ENCODE measurements at places on chromosomes 2 and 18.

- peak; percentile 52 for DNase-seq
These were observed 45.5 kb upstream of the SCN7A start for GRCh38 chr2:166539340-166540162.

DNA sequence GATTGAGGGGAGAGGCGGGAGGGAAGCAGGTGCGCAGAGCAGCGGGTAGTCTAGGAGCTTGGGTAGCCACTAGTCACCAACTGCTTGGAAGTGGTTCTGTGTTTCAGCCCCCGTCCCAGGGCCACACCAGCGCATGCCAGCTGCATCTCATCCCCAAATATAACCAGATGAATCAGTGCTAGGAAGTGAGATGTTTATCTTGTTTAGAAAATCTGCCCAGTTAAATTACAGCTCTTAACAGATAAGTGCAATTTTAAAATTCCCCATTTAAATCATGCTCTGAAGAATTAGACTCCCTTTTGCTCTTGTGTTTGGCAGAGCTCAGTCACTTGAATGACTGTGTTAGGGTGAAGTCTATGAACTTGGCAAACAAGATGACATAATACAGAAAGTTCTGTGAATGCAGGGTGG lies 193.8 kb downstream of the SEPTIN10 start:
- no peak for DNase-seq

DNA sequence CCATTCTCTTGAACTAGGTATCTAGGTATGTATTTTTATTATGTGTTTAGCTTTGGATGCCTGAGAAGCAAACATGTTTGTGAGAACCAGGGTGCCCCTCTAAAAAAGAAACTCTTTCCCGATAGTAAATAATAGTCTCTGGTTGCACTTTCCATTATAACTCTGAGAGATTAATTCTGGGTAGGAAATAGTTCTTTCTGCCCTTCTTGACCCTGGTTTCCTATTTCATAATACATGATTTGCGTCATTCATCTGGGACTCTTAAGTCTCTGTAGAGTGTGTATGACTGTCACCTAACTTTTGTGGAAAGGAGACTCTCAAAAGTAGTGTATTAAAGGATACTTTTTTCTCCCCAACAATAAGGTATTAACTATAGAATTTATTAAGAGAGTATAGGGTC lies 31.5 kb downstream of the ACSL3 start:
- no peak for DNase-seq

DNA sequence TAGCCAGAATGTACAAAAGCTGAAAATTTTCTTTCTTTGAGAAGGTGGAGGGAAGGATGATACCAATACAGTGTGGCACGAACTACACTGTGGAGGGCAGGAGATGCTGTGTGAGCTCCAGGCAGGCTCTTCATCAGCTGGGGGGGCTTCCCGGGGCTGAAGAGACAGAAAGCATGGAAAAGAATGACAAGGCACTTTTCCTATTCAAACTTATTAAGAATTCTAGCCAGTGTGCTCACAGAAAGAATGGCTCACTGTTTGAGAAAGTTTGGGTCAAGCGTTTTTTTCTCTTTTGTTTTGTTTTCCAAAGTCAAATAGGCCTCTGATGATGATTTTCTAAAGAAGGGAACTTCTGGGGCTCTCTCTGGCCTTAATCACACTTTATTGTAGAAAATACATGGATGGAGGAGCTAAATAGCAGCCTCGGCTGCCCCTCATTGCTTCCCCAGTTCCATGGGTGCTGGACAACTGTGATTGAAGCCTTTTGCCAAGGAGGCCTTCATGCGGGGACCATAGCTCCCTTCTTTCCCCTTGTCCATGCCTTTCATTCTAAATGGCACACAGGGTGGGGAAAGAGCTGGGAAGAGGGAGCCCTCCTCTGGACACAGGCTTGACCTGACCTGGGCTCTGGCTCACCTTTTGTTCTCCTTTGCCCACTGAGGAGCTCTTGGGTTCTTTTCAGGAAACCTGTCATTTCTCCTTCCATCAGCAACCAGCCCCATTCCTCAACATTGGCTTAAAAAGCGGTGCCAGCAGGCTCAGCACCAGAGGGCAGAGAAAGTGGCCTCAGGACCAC lies 130.6 kb downstream of the TDRD15 start:
- DNase-seq = no peak

DNA sequence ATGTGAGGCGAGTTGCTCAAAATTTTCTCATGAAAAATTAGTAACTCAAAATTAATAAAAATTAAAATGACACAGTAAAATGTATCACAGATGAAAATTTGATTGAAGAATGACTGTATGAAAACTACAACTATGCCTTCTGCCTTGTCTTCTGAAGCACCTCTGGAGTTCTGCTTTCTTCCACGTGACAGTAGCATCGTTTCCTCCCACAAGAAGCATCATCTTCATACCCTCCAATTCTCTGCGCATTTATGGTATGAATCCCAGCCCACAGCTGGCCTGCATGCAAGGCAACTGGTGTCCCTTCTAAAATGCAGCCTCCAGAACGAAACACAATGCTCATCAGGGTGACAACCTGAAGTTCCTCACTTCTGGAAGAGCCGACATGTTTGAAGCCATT lies 189.9 kb downstream of the MYO1B start:
- no peak for DNase-seq

- DNase-seq = no peak
These were observed 51.4 kb upstream of the YPEL5 start for GRCh38 chr2:30095402-30095801.

DNA sequence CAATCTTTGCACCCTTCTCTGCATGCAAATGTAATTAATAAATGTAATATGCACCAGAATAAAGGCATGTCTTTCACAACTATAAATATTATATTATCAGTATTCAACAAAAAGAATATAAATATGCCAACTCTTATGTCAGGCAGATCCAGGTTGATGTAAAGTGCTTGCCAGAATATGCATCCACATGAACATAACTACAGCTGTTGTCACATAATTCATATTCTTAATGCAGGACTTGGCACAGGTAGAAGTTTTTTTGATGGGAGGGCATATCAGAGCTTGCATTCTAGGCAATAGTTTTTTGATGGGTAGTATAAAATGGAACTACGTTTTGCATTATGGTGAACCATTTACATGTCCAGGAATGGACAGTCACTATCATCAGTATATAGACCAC lies 544.3 kb downstream of the ZNF804A start:
- no peak for DNase-seq

DNA sequence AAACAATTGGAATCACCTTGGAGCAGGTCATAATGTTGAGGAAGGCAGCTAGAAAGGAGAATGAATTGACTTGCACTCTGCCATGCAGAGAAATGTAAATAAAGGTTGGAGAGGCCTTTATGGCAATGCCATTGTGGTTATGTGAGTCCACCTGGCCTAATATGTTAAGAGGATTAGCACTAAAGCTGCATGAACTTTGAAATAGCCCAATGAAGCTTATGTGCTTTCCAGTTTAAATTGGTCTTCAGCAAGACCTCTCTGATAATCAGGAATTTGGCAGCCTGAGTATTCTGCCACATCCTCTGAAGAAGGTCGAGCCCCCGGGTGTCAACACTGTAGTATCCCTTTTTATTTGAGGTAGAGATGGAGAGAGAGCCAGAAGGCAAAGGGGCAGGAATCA lies 464.9 kb downstream of the CDH2 start:
- no peak for DNase-seq

GRCh38 chr2:45439788-45440773 lies 171.0 kb downstream of the SRBD1 start:
- peak; percentile 93 for DNase-seq

DNA sequence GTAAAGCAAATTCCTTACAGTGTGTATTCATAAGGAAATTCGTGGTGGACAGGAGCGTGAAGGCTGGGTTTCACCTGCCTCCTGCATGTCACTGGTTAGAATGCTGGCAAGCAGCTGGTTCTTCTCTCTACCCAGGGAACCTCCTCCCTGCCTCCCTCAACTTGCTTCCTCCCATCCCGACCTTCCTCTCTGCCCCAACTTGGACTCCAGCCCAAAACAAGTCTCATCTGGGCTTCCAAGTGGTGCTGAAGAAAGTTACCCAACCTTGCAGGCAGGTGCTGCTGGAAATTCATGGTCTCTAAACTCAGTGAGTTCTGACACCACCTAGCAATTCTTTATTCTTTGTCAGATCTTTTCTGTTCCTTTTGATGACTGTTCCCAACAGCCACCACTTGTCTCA lies 184.5 kb downstream of the BCL2 start:
- no peak for DNase-seq

DNA sequence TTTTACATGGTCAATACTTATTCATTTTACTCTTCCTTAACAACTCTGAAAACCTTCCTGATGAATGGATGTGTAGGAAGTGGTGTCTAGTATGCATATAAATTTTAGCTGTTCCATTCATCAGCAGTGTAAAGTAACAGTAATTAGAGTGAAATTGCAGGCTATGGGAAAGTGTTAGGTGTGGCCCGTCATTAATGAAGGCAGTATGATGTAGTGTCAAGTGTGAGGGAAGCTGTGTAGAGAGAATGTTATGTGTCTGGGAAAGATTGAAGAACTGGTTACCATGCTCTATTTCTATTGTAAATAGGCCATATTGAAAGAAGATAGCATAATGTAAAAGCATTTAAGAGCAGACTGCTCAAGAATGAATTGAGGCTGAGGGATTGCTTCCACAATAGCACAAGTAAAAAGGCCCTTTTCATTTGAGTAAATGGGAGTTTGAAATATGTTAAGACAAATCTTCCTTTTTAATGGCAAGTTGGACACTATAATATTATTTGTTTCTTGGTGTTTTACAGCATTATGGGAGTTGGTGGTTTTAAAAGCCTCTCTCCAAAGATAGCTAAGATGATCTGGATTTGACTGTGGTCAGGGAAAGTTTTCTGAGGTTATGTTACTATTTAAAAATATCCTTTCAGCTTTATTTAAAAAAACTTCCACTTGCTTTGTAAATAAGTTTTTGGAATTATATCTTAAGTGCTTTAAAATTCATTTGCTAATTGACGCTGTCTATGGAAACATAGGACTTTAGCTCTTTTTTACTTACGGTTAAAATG lies 401.0 kb upstream of the ZEB2 start:
- DNase-seq = no peak

DNA sequence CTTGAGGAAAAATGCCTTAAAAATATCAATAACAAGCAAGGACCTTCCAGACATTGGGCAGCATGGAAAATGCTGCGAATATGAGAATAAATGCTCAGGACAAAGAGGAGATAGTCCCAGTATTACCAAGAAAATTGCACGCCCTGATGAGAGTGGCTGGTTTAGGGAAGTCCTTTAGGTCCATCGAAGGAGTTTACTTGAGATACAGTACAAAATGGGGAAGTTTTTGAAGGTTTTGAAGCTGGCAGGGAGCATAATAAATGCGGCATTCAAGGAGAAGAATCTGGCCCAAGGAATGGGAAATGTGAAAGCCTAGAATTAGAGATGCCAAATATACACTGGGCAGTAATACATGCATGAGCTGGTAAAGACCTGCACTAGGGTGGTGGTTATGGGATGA lies 90.2 kb upstream of the SPATS2L start:
- no peak for DNase-seq

DNA sequence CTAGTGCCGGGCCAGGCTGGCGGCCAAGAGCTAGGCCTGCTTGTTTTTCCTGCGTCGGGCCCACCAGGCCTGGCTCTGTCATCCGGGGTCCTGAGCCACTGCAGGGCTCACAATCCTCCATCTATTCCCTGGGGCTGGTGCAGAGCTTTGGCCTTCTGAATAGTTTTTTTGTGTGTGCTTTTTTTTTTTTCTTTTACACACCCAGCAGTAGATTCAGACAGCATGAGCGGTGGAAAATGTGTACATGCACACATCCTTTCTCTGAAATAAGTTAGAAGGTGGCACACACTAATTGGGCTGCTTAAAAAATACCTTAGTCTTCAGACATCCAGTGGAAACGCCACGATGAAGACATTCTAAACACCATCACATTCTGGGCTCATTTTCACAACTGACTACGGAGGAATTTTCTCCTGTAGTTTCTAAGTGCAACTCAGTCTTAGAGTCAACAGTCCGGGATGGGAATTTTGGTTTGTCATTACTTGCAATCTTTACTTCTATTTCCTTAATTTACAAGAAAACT lies 6.1 kb downstream of the ZFP36L2 start:
- no peak for DNase-seq

DNA sequence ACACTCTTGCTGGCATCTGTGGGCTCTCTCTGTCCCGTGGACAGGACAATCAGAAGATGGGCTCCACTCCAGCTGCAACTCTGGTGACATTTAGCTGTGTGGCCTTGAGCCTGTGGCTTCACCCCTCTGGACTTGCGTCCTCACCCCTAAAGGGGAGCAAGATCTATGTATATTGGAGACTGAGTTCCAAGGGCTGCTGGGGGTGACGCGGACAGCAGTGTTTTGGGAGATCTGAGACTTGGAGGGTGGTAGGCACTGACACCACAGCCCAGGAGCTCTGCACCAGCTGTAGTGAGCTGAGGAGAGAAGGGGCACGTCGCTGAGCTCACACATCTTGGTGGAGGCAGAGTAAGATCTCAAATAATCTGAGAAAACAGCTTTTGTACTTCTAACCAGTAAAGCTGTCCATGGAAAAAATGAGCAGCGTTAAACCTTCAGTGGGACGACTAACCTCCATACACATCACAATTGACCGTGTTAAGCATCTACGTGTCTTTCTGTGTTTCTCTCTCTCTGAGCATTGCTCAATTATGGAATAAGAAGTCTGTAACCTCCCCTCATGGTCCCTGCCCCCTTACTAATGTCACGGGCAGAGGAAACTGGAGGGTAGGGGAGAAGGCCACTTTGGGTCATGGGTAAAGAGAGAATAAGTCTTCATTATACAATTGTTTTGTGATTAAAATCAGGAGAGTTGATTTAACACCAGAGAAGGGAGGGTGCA lies 85.8 kb downstream of the SH3RF3 start:
- no peak for DNase-seq
